ENCODE measurements at places on chromosomes 1 and 21. TPM values are rescaled to one million over a fixed set of nuclear protein-coding genes. Genes with fewer than 3 reads are reported as not detected.

Gene FOXD3
- total RNA-seq, result not detected

Gene LCE2D
- not detected for total RNA-seq

Gene MIXL1
- total RNA-seq, result 0.10 TPM

Gene UBE2G2
- 124 TPM for total RNA-seq

Gene DDAH1
- total RNA-seq, result not detected

Gene F13B
- not detected for total RNA-seq
